Stomach (tissue), 19 donors: ENCODE measurements at places on chromosomes 1 and 21.

DNA sequence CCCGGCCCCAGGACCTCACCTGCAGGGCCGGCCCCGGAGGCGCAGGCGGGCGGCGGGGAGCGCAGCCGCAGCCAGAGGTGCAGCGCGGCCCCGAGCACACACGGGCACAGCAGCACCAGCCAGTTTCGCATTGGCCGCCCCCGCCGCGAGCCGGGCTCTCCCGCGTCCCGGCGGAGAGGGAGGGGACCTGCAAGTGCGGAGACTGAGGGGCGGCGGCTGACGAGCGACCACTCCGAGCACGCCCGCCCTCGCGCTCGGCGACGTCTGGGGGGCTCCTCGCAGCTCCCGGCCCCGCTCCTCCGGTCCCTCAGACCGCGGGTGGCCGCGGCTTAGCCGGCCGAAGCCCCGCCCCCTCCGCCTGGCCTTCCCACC, at the start of gene B3GALNT2:
Gene B3GALNT2, minus strand, starts transcription at position 331 of the 372 bp plus-strand sequence. Its CDS starts 200 bp downstream, at position 131.
- no peak for DNase-seq

GRCh38 chr1:171084870-171085269, 5.8 kb upstream of the FMO3 start:
- DNase-seq: no peak

DNA sequence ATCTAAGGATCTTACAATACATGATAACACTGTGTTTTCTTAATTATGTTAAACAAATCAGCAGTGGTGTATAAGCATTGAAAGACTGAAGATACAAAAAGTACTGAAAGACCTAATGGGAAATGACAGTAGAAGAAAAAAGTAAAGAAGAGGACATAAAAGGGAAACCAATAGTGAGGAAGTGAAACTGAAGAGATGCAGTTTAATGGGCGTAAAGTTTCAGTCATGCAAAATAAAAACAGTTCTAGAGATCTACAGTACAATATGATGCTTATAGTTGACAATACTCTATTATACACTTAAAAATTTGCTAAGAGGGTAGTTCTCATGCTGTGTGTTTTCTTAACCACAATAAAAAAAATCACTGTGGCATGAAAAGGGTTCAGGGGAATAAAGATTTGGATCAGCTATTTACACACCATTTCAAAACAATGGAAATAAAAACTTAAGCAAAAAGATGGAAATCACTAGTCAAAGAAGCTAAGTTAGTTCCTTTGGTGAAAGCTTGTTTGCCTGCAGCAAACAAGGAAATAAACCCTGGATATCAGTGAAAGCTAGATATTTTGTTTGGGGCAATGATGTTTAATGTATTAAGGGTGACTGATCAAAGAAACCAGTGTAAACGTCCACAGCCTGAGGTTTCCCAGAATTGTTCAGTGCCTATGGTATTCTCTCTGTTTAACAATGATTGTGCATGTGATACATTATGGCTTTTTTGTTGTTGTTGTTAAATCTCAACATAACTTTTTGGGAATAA, 1160.8 kb upstream of the ADGRL2 start:
- DNase-seq: peak; percentile 16

- DNase-seq: no peak
Measured at GRCh38 chr1:241308011-241308410, 49.0 kb downstream of the RGS7 start.

GRCh38 chr1:198780376-198780775, 141.5 kb downstream of the PTPRC start:
- no peak for DNase-seq

- no peak for DNase-seq
Measured at GRCh38 chr1:16095447-16095846, 22.0 kb upstream of the FAM131C start.

DNA sequence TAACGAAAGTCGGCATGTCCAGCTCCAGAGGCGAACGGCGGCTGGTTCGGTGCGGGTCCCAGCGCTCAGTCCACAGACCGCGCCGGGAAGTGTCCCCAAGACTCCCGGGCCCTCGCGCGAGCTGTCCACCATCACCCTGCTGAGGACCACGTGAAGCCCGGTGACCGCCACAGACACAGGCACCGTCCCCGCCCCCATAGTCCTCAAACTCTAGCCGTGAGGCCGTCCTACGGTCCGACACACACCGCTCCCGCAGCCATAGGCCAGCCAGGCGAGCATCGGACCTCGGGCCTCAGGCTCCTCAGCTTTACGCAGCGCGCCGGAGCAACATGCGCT, 535 bp downstream of the SETD4 start:
- DNase-seq: peak; percentile 30

DNA sequence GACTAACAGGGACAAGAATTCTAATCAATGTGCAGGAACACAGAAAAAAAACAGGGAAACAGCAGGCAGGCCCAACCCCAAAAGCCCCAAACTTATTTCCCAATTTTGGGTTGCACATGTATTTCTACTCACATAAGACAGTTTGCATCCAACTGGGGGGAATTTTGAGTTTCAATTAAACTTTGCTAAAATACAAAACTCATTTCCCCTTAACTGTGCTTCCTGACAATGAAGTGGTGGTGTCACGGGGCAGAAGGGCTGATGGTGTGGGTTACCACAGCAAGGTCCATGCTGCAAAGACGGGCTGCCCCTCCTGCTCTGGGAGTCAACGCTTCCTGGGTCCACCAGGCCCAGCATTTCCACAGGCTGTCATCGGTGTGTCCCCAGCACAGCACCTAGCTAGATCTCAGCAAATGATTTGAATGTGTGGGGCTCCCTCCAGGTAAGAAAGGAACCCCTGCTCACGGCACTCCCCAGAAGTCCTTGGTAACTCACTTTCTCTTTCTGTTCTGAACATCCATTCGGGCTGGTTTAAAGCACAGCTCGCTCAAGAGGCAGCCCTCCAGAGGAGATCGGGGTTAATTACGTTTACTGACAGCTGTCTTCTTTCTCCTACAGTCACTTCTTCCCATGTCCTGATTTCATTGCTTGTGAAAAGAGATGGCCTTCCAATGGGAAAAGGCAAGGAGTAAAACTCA, 27.4 kb downstream of the HIVEP3 start:
- peak; percentile 41 for DNase-seq

DNA sequence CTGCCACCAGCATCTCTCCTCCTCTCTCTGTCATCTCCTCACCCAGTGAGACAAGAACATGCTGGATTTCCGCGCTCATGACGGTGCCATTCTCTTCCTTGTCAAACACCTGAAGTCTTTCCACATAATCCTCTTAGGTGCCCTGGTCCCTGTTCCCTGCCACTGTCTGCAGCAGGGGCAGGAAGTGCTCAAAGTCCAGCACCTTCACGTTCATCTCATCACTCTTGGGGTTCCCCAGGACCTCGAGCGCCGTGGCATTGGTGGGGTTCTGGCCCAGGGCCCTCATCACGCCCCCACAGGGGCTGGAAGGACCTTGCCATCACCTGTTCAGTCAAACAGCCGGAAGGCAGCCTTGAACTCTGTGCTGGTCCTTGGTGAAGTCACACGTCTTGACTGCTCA, 9.1 kb upstream of the AGPAT3 start:
- DNase-seq: no peak

DNA sequence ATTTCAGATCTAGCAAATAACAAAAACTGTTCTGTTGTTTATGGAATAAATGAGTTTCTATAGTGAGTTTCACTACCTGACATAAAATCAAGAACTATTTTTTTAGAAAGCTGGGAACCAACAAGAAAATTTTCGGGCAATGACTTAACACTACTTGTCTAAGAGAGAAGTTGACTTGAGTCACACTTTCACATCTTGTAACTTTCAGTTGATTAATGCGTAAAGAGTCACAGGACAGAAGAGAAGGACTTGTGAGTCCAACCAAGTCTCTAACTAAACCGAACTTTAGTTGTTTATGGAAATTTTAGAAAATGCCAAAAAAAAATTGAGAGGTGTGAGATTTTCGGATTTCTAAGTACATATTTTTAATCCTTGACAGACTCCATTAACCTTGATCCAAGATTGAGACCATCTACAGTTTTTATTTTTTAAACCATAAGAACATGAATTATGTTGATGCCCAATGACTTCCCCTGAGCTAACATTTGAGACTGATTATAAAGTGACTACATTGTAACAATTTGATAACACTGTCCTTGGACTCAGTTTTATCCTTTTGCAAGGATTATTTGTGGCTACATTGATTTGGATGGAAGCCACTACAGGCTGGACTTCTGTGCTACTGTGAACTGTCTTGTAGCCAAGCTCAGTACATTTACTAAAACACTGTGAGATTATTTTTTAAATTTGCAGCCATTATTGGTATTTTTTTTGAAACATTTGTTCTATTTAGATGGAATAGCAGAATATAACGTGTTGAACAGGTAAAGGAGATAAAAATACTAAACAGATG, 284.0 kb downstream of the PTPRC start:
- DNase-seq: no peak

- DNase-seq: no peak
Measured at GRCh38 chr1:118773656-118774055, 214.5 kb downstream of the TBX15 start.

DNA sequence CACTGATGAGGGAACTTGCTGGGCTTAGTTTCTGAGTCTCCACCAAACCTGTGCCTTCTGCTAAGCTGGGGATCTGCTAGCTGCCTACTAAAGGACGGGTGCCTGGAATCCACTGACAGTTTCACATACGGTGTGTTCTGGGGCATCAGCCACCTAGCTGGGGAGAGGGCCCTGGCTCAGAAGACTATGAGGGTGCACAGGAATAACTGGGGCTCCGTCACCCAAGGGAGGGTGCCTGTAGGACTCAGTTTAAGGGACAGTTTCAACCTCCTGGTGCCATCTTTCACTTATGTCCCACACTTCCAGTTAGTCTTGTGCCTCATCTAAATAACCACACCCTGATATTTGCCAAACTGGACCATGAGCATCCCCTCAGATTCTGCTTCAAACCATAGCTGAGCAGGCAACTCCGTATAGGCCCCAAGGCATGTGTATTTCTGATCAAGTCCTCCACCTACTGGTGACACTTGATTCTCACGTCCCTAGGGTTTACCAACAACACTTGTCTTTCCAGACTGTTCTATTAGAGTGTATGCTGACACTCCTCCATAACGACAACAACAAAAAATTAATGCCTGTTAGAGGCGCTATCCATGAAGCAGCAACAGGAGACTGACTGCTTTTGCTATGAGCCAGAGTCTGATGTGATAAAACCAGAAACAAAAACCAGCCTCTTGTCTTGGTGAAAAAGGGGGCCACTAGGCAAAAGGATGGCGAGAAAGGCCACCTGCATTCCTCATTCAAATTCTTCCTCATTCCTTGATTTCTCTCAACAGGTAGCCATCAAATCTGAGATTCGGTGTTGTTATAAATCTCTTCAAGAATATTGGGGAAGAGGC, 55.0 kb upstream of the PAXBP1 start:
- DNase-seq: peak; percentile 85

DNA sequence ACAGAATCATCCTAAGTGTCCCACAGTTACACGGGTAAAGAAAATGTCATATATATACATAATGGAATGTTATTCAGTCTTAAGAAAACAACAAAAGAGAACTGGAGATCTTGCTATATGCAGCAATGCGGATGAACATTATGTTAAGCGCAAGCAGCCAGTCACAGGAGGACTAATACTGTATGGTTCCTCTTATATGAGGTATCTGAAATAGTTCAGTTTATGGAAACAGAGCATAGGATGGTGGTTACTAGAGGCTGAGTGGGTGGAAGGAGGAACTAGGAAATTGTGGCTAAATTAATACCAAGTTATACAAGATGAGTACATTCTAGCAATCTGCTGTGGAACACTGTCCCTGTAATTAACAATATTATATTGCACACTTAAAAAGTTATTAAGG, 834.3 kb downstream of the KCNT2 start:
- DNase-seq: no peak

DNA sequence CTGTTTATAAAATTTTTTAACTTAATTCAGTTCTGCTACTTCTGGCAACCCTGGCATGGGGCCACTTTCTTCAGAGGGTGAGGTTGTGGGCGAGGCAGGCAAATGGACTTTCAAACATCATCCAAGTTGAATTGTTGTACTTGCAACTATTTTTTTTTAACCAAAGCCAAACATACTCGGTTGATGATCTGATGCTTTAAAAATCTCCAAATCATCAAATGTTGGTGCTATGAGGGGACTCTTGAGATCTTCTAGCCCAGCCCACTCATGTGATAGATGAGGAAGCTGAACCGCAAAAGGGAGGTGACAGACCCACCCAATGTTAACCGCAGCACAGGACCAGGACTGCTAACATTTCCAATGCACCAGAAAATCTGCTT, 6.7 kb downstream of the SLC1A7 start:
- peak; percentile 78 for DNase-seq

DNA sequence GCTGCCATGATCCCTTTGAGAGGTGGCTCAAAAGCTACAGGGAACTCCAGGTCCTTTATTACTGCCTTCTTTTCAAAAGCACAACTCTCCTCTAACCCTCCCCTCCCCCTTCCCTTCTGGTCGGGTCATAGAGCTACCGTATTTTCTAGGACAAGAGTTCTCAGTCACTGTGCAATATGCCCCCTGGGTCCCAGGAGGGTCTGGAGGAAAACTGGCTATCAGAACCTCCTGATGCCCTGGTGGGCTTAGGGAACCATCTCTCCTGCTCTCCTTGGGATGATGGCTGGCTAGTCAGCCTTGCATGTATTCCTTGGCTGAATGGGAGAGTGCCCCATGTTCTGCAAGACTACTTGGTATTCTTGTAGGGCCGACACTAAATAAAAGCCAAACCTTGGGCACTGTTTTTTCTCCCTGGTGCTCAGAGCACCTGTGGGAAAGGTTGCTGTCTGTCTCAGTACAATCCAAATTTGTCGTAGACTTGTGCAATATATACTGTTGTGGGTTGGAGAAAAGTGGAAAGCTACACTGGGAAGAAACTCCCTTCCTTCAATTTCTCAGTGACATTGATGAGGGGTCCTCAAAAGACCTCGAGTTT, 3.1 kb downstream of the BTG2 start:
- no peak for DNase-seq

DNA sequence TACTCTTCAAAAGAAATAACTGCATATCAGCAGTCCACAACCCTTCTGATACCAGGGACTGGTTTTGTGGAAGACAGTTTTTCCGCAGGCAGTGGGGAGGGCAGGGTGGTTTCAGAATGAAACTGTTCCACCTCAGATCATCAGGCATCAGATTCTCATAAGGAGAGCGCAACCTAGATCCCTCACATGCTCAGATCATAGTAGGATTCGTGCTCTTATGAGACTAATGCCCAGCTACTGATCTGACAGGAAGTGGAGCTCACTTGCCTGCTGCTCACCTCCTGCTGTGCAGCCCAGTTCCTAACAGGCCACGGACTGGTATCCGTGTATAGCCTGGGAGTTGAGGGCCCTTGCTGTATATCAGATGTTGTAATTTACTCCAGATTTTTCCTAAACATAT, 11.5 kb downstream of the RO60 start:
- no peak for DNase-seq

DNA sequence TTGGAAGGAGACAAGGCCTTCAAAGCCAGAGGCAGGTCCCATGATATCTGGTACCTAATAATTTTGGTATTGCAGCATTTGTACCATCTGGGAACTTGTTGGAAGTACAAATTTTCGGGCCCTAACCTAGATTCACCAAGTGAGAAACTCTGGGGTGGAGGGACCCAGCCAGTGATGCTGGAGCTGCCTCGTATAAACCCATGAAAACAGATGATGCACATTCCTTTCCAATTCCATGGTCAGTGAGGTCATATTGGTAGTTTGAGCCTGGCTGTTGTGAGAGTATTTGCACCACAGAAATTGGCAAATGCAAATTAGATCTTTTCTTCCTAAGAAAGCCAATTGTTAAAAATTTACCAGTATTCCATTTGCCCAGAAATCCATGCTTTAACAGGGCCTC, 269.6 kb upstream of the PLXNA2 start:
- DNase-seq: no peak

- DNase-seq: no peak
Measured at GRCh38 chr21:42094811-42095210, 23.7 kb downstream of the UMODL1 start.

GRCh38 chr1:100953960-100954730, 58.3 kb downstream of the SLC30A7 start:
- no peak for DNase-seq
